Testis (tissue), 5 donors: ENCODE measurements at places on chromosomes 16 and 17. TPM values are rescaled to one million over a fixed set of nuclear protein-coding genes. Genes with fewer than 3 reads are reported as not detected.

- no peak for DNase-seq
These were observed 178.0 kb downstream of the RPTOR start for GRCh38 chr17:80722661-80723060.

GRCh38 chr17:49294122-49294521, 63.5 kb upstream of the PHOSPHO1 start:
- no peak for DNase-seq

DNA sequence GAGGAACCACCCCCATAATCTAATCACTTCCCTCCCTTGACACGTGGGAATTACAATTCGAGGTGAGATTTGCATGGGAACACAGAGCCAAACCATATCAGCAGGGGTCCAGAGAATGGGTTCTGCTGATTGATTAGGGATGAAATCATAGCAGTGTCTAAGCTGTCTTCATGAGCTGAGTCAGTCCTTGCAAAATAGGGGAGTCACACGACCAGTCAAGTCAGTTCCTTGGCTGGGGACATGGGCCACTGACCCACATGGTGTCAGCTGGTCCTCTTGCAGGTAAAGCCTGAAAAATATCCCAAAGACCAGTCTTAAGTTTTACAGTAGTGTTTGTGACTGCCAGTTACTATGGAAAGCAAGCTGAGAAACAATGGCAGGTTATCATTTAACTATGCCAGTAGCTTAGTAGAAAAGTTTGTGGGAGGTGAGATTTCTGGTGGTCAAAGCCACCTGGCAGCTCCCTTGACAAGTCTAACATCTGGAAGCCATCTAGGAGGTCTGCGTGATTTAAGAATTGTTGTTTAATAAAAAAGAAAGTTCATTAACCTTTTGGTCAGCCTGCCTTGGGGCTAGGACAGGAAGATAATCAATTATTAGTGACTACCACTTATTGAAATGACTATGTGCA, 15.7 kb upstream of the ATF7IP2 start:
- DNase-seq: no peak

DNA sequence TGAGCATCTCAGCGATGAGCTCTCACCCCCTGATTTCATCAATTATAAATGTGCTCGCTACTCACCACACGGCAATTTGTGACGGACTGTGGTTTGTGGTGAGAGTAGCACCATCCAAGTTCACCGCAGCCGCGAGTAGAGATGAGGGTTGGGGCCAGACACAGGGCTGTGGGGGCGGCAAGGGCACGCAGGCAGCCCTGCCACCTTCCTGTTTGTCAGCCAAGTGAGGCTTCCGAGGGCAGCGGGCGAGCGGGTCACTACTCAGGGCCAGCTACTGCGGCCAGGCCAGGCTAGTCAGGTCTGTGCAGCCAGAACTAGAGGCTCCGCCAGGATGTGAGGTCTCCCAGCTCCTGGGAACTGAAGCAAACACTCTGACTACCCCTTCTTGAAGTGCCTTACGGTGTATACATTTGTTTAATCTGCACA, 39.6 kb upstream of the MEOX1 start:
- DNase-seq: no peak

- DNase-seq: no peak
These were observed 38.8 kb downstream of the NSRP1 start for GRCh38 chr17:30155389-30155788.

DNA sequence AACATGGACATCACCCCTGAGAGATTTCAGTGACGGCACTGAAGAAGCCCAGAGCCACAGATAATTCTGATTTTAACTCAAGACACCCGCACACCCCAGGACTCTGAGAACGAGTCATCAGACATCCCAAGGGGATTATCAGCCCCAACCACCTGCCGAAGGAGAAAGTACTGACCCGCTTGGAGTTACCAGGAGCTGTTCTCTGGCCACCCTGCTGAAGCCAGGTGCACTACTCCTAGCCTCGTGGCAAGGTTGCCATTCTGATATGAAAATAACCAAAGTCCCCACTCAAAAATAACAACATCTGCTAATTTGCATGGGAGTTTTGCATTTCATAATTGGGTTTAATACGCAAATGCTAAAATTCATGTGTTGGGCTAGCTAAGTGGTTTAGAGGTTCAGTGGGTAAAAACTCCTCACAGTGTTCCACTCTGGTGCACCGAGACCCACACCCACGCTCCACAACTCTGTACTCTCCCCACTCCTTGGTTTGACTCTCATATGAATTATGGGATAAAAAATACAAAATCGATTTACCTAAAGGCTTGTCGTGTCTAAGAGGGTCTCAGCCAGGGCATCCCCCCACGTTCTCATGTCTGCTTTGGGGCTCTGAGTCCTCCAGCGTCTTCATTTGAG, 143.0 kb upstream of the NOL11 start:
- no peak for DNase-seq

GRCh38 chr16:84827131-84827574, 7.4 kb downstream of the CRISPLD2 start:
- DNase-seq: no peak

DNA sequence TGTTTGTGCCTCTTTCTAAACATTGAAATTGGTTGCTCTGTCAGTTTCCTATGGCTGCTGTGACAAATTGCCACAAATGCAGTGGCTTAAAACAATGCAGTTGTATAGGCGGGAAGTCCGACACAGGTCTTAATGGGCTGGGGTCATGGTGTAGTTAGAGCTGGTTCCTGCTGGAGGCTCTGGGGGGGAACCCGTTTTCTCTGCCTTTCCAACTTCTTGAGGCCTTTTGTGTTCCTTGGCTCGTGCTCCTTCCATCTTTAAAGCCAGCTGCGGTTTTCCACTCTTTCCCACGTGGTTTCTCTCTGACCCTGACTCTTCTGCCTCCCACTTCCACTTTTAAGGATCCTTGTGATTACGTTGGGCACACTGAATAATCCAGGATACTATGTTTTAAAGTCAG, 12.5 kb downstream of the EPN2 start:
- DNase-seq: peak; percentile 76

DNA sequence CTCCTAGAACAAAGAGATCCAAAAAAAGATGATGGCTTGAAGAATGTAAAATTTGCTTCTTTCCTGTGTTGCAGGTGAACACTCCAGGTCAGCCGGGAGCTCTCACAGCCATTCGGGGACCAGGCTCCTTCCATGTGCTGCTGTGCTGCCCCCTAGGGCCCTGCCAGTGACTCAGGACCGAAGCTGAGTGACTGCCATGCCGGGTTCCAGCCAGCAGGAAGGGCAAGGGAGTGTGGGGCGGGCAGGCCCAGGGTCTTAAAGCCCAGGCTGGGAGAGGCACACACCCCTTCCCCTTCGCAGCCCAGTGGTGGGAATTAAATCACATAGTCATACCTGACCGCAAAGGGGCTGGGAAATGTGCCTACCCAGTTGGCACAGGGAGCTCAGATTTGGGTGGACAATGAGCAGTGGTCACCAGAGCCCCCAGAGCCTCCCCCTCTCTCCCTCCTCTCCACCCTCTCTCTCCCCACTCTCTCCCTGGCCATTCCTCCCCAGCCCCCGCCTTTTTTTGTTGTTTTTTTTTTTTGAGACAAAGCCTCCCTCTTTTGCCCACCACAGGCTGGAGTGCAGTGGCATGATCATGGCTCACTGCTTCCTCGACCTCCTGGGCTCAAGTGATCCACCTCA, 11.5 kb downstream of the EPOP start:
- peak; percentile 82 for DNase-seq

DNA sequence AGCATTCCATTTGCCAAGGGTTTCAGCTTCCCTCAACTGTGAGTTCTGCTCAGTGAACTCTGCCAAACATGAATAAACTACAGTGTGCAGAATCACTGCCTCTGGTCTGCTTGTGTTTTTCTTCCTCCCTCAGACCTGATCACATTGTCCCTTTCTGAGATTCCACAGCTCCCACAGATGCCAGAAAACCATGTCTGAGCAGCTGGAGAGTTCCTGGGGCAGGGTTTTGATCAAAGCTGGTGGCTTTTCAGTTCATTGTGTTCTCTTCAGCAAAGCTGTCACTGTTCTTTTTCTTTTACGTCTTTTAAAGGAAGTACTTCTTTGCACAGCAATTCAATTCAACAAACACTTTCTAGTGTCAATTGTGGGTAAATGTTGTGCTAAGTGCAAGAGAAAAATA, 555.8 kb downstream of the RBFOX1 start:
- no peak for DNase-seq

- no peak for DNase-seq
These were observed 1115.6 kb upstream of the GOT2 start for GRCh38 chr16:59849716-59850115.

- no peak for DNase-seq
These were observed 176.3 kb upstream of the TNRC6C start for GRCh38 chr17:77782201-77782600.

GRCh38 chr16:50609471-50609870, 61.3 kb downstream of the NKD1 start:
- DNase-seq: peak; percentile 29

- no peak for DNase-seq
These were observed 816.2 kb upstream of the SOX9 start for GRCh38 chr17:71304498-71305158.

- DNase-seq: no peak
These were observed 64.5 kb upstream of the NLK start for GRCh38 chr17:27977751-27978688.

- DNase-seq: no peak
These were observed 62.0 kb upstream of the CRHR1 start for GRCh38 chr17:45722161-45722560.

Gene TBC1D3I
- 2.2 TPM for total RNA-seq

Gene IL32
- 27.1 TPM for total RNA-seq

Gene GP1BA
- 0.47 TPM for total RNA-seq

Gene SHCBP1
- total RNA-seq: 23.7 TPM

Gene KIF19
- 3.3 TPM for total RNA-seq

Gene SLC16A6
- total RNA-seq: 1.5 TPM

Gene SULT1A4
- 1.9 TPM for total RNA-seq

Gene EPN3
- total RNA-seq: 6.3 TPM

Gene CA5A
- not detected for total RNA-seq

Gene NUPR1
- total RNA-seq: 38.0 TPM
